H7 (cell line): ENCODE measurements at places on chromosomes 12 and 14.

GRCh38 chr12:89189448-89189847, 162.9 kb downstream of the DUSP6 start:
- DNase-seq = no peak

DNA sequence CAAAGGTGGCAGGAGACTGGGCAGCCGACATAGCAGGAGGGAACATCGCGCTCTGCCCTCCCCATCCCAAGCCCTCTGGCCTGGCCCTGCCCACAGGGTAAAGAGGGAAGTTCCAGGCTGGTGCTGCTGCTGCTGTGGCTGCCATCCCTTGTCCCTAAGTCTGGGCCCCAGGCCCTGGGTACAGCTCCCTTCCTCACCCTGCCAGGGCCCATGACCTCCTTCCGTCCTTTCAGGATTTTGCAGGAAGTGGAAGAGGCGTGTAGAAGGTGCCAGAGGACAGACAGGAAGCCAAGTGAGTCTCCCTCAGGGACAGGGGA, 14.7 kb upstream of the NCOR2 start:
- no peak for DNase-seq

DNA sequence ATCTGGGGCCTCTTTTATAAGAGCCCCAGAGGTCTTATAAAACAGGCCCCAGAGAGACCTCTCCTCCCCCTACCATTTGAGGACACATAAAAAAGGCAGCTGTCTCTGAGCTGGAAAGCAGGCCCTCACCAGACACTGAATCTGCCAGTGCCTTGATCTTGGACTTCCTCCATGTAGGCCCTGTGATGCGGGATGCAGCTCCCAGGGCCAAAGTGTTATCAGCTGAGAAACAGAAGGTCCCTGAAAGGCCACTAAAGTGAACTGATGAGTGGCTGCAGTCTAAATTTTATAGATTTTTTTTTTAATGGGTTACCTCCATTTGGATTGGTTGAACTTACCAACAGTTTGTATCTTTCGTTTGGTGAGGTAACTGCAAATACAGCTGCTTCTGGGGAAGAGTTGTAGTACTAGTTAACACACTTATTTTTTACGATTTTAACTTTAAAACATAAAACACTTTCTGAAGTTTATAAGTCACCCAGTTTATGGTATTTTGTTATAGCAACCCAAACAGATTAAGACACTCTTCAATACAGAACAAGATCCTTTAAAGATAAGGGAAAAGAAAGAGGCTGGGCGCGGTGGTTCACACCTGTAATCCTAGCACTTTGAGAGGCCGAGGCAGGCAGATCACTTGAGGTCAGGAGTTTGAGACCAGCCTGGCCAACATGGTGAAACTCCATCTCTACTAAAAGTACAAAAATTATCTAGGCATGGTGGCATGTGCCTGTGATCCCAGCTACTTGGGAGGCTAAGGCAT, 5.6 kb upstream of the GUCY2C start:
- no peak for DNase-seq

- DNase-seq = no peak
These were observed 2.3 kb upstream of the PRPH start for GRCh38 chr12:49292729-49293055.

DNA sequence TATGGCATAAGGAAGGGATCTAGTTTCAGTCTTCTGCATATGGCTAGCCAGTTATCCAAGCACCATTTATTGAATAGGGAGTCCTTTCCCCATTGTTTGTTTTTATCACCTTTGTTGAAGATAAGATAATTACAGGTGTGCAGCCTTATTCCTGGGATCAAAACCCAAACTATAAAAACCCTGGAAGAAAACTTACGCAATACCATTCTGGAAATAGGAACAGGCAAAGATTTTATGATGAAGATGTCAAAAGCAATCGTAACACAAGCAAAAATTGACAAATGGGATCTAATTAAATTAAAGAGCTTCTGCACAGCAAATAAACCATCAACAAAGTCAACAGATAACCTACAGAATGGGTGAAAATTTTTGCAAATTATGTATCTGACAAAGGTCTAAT, 128.5 kb upstream of the DCN start:
- DNase-seq = no peak

DNA sequence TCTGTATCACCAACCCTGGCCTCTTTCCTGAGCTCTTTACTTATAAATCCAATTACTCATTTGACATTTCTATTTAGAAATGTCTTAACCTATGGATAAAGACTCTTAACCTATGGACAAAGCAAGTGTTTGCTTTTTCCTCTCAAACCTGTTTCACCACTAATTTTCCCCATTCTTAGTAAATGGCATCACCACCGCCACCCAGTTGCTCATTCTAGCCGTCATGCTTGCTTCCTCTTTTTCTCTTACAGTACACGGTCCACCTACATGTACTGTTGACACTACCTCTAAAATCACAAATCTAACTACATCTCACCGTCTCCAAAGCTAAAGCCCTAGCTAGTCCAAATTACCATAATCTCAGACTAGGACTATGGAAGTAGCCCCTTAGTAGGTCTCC, 60.0 kb downstream of the CAPS2 start:
- no peak for DNase-seq

- no peak for DNase-seq
These were observed 531.3 kb downstream of the GALC start for GRCh38 chr14:87461704-87462103.
